ENCODE measurements at places on chromosomes 6 and 20.
A peak's percentile ranks its signal among the peaks of the same experiment; 100 is the strongest.

DNA sequence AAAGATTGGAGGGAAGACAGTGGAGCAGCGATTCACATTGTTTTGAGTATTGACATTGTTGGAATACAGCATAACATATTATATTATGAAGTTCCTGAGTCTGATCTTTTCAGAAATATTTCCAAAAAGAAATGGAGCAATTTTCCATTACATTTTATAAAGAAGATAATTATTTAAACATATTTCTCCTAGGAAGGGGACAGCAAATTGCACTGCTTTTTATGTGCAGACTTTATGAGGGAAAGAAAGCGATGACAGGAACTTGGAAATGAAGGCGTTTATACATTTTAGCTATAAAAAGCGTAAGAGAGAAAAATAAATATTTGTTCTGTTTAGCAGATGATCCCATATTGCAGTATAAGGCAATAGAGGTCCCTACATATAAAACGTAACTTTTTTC is 117.0 kb upstream of the EDN1 start:
- DNase-seq = no peak

DNA sequence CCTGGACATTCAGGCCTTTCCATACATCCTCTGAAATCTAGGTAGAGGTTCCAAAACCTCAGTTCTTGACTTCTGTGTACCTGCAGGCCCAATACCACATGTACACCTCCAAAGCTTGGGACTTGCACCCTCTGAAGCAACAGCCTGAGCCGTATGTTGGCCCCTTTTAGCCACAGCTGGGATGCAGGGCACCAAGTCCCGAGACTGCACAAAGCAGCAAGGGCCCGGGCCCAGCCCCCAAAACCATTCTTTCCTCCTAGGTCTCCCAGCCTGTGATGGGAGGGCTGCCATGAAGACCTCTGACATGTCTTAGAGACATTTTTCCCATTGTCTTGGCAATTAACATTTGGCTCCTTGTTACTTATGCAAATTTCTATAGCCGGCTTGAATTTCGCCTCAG is 107.4 kb upstream of the FRMD1 start:
- no peak for DNase-seq

DNA sequence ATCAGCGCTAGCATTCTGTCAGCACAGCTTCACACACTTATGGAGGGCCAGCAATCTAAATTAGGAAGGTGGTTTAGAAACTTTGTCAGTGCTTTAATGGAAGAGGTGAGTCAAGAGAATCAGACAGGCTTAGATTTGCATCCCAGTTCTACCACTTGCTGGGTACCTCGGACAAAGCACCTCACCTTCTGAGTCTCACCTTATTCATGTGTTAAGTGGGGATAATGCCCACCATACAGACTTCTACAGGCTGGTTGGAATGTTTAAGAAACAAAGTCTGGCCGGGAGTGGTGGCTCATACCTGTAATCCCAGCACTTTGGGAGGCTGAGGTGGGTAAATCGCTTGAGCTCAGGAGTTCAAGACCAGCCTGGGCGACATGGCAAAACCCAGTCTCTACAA is 12.2 kb upstream of the STK35 start:
- DNase-seq = no peak

DNA sequence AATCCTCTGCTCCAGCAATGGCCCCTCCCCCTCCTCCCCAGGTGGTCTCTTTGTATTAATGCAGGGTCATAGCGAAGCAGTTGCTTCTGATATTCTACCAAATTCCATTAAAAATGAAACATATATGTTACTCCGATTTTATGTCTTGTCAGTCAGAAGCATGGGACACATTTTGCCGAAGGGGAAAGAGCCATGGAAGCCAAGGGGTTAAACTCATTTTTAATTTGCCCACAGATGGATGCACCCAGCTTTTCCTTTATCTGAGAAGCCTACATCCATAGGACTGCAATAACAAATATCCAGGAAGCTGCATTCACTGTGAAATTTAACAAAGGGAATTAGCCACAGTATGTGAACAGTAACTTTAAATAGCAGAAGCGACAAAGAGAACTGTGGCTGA is 688.2 kb downstream of the QKI start:
- DNase-seq = no peak

GRCh38 chr20:38453941-38454340 is 18.7 kb upstream of the RALGAPB start:
- DNase-seq = no peak

GRCh38 chr20:21936261-21936660 is 230.8 kb downstream of the PAX1 start:
- no peak for DNase-seq

DNA sequence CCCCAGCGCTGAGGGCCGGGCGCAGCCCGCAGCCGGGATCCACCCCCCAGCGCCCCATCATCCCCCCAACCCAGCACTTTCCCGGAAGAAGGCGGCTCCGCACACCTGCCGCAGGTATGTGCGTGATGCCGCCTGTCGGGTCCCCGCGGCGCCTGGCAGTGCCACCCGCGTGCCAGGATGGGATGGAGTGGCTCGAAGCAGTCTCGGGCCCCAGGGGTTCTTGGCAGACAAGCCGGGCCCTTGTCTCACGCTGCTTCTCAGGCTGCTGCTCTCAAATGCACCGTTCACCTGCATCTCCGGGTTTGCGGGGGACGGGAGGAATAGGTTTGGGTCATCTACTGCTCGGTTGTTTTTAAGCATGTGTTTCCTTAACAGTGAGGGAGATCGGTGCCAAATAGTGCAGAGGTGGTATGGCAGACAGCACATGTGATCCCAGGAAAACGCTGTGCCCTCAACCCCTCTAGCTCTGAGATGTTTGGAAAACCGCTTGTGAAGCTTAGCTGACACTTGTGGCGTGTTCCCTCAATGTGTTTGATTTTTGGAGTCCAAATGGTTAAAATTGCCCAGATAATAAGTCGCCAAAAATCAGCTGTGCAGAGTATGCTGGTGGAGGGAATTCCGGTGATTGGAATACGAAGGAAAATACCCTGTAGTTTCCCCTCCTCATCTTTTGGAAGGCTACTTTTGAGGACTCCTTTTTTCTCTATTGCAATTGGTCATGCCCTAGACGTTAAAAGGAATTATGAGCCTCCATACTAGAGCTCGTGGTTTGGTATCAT is 926 bp downstream of the MYLIP start:
- no peak for DNase-seq

DNA sequence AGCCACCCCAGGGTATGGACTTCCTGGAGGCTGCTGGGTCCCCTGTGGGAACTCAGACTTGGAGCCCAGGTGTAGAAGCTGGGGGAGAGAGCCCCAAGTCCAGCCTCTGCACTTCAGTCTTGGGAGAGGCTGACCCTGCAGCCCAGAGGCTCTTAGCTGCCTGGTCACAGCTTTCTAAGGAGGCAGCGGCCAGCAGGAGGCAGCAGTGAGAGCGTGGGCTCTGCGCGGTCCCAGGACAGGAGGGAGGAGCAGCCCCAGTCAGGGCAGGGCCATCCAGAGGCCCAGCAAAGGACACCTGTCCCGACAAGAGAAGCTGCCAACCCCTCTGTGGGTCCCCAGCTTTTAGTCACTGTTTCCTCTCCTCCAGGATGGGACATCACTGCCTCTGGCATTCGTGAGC is 9.4 kb downstream of the TREML2 start:
- DNase-seq = peak; percentile 23

DNA sequence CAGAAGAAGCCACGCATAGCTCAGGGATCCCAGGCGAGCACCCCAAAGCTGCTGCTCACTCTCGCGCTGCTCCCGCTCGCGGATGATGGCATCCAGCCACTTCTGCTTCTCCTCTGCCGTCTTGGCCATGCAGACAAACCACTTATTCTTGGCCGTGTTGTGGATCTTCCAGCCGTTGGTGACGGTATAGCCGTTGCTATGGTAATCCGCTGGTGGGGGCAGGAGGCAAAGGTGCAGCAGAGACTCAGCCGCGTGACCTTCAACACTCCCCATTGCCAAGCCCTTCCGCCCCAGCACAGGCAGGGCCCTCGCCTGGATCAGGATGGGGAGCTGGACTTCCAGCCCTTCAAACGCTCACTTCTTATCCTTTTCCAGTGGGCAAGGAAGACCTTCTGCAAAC is 136.9 kb downstream of the PREX1 start:
- no peak for DNase-seq

- DNase-seq = no peak
Observed at GRCh38 chr6:39553029-39553428, 172.2 kb downstream of the KIF6 start.

- no peak for DNase-seq
Observed at GRCh38 chr20:55696520-55696919, 308.8 kb downstream of the CBLN4 start.

GRCh38 chr6:7805850-7806214 is 79.9 kb downstream of the BMP6 start:
- no peak for DNase-seq

GRCh38 chr20:50642288-50642803 is 49.0 kb downstream of the RIPOR3 start:
- no peak for DNase-seq

- DNase-seq = peak; percentile 14
Observed at GRCh38 chr20:41587523-41587922, 30.7 kb downstream of the CHD6 start.

DNA sequence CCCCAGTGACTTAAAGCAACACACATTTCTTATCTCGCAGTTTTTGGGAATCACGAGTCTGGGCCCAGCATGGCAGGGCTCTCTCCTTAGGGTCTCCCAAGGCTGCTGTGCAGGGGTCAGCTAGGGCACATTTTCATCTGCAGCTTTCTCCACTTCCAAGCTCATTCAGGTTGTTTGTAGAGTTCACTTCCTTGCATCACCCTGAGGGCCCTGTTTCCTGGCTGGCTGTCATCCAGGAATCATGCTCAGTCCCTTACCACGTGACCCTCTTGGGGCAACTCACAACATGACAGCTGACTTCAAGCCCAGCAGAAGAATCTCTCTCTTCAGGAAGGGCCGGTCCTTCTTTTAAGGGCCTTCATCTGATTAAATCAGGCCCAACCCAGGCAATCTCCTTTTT is 21.3 kb downstream of the SNAP25 start:
- no peak for DNase-seq

DNA sequence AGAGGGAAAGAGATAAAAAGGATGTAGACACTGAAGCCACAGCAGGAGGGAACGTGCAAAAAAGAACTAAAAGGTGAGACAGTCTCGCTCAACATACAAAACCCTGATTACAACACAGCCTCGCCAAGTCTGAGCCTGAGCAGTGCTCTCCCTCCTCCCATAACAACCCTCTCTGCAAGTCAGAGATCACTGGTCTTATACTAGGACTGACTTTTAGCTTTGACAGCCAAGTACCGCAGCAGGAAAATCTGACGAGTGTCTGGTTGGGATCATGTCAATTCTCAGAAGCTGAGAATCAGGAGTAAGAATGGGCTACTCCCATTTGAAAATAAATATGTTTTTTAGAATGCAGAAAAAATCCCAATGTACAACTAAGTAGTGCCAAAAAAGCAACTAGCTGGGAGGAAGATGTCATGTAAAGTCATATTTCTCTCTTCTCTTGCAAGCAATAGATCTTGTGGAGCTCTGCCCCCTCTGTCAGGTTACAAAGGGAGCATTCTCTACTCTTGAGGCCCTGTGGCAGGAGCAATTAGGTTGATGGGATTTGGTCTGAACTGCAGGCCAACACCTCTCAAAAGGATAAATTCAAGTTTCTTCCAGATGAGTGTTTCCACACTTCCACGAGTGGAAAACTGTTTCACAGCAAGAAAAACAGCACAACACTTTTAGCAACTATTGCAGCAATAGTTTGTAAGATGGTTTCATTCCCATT is 118.9 kb upstream of the COL21A1 start:
- no peak for DNase-seq

DNA sequence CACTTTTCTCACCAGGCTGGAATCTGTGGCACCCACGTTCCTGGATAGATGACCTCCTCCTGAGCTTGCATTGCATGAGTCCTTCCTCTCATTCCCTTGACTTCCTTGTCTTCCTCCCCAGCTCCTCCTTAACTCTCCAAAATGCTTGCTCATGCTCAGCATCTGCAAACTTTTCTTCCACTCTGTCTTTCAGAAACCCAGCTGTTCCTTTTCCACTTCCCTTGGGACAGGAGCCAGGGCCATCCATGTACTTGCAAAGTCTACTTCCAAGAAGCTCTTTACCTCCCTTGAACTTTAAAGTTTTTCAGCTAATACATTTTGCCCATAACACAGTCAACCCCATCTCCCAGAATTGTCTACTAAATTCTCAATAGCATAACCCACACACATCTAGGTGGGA is 861.7 kb downstream of the QKI start:
- DNase-seq = no peak

DNA sequence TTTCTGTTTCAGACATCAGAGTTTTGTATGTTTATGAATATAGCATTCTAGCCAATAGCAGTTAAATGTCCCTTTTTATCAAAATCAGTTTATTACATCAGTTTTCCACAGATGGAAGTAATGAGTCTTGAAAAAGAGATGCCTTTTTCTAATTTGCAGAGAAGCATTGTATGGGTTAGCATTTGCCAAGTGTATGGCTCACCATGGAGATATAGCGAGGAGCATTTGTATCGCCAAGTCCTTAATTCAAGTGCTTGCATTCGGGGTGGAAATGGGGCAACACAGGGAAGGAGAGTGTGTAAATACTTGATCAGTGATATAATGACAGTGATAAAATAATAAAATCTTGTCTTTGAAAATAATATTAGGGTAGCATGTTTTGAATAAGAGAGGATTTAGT is 42.9 kb downstream of the TXLNB start:
- DNase-seq = no peak

DNA sequence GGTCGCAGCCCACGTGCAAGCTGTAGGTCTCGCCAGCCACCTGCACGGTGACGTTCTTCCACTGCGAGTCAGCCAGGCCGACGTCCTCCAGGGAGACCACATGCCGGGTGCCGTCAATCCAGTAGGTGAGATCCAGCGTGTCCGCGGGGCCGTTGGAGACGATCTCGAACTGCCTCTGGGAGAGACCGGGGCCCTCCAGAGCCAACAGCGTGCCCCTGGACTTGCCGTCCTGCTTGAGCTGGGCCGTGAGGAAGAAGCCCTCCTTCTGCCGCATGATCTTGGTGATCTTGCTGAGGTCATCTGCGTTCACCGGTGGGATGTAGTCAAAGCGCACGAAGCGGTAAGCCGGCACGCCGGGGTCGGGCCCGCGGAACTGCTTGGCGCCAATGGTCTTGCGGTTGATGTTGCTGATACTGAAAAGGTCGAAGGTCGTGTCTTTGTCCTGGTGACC is 5.1 kb downstream of the THBS2 start:
- no peak for DNase-seq
